ENCODE measurements at places on chromosomes 5 and 9. TPM values are rescaled to one million over a fixed set of nuclear protein-coding genes. Genes with fewer than 3 reads are reported as not detected.

TMEM252 gene
- not detected for total RNA-seq

DNA sequence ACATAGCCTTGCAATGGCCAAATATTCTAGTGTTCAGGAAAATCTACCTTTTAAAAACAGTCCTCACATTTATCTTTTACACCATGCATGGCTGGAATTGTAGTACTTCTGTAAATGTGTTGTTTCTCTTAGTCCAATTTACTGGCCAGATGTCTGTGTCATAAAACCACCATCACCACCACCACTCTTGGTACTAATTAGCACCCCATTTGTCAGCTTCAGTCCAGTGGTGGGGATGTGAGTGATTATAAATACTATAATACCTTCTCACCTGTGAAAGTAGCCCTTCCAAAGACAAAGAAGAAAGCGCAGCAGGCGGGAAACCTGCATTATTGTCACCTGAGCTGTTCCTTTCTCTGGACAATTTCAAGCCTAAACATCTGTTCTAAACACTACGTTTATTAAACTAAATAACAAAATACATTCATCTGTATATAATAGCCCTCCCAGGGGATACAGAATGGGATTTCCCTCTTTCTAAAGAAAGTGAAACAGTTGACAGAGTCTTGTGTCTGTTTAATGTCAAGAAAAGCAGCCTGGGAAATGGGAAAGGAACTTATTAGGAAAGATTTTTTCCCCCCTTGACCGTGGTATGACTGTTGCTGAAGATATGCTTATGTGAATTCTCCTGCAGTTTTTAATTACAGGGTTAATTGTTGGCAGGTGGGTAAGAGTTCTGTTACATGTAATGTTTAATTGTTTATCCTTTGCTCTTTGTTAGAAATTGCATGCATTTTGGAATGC, 144.5 kb upstream of the NUDT12 start:
- no peak for ATAC-seq

ARL14EPL gene
- not detected for total RNA-seq

DNA sequence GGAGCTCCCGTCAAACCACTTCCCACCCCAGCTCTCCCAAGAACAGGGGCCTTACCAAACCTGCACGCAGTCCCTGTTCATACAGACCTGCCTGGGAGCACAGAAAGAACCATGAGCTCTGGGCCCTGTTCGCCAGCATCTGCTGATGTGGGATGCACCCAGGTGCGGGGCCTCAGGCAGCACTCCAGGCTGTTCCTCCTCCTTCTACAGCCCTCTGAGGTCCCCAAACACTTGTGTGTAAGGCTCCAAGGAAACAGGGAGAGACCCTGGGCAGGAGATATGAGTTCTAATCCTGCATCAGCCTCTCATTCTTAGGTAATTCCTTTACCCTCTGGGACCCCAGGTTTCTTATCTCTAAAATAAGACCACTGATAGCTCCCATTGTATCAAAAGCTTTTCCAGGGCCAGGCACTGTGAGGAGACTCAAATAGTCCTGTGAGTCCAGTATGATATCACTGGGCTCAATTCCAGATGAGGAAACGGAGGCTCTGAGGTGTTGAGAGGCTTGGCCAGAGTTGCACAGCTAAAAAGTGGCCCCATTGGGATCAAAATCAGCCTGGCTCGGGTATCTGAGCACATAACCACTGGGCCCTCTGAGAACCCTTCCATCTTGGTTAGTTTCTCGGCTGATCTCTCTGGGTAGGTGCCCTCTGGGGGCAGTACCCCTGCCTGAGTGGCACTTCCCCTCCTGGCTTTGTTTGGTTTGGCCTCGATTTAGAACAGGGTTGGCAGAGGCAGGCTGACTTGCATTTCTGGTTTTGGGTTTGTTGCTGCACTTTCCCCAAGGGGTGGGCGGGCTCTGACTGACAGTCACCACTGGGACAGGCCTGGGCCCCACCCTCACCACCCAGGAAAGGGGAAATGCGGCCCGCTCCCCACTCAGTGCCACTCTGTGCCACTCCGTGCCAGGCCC, 116.8 kb downstream of the RGS3 start:
- ATAC-seq = peak; percentile 59

DNA sequence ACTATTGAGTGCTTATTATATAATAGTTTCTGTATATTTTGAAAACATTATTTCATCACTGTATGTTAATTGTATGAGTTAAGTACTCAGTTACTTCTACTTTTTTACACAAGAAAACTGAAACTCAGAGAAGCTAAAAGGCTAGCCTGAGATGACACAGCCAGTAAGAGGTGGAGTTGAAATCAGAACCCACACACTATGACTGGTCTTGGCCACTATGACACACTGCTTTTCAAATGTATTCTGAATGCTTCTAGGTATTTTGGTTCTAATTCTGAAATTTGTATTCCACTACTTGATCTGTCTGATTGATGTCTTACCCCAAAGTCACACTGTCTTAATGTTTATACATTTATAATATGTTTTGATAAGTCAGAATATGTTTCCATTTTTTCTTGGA, 181.8 kb downstream of the ZDHHC21 start:
- ATAC-seq = no peak

DNA sequence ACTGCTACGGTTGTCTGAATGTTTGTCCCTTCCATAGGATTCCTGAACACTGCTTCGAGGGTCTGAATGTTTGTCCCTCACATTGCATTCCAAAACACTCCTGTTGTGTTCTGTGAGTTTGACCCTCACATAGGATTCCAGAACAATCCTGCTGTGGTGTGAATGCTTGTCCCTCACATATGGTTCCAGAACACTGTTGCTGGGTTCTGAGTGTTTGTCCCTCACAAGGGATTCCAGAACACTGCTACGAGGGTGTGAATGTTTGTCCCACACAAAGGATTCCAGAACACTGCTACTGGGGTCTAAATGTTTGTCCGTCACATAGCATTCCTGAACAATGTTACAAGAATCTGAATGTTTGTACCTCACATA, 201.2 kb downstream of the FOXD4L6 start:
- no peak for ATAC-seq

- no peak for ATAC-seq
These were observed 6.1 kb upstream of the OTP start for GRCh38 chr5:77644371-77645157.

LCN12 gene
- total RNA-seq = not detected

PALM2AKAP2 gene
- 2.0 TPM for total RNA-seq

DNA sequence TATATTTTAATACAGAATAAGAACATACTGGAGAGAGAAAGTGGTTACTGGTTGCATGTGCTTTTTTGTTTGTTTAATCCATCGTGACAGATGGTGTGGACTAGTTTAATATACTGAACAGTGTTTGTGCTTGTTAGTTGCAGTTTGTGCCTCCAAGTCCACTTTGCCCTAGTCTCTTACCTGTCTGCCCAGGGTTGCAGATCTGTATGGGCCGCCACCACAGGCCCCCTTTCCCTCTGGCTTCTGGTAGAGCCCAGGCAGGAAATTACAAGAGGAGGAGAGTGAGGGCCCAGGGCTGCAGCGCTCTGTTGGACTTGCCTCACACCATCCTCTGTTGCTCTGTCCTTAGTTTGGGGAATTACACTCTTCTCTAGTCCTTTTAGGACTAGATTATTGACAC, 166.4 kb downstream of the KDM4C start:
- no peak for ATAC-seq

CENPP gene
- 4.2 TPM for total RNA-seq

DNA sequence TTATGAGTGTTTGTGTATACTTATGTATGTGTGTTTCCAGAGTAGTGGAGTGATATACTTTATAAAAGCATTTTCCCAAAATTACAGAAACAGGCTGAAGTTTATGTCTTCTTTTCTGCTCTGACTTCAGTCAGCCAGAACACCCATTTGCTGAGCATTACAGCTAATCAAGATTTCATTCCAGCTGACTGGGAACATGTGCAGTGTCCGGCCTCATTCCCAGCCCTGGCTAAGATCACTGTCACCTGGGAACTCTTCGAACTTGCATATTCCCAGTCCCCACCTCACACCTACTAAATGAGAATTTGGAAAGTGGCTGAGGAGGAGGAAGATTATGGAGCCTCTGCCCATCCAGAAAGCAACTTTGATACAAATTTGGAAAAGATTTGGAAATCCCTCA, 90.8 kb upstream of the PRRC1 start:
- no peak for ATAC-seq

- peak; percentile 46 for ATAC-seq
These were observed 36.2 kb upstream of the ANKRD55 start for GRCh38 chr5:56269216-56269927.

DMRT3 gene
- total RNA-seq = not detected

DNA sequence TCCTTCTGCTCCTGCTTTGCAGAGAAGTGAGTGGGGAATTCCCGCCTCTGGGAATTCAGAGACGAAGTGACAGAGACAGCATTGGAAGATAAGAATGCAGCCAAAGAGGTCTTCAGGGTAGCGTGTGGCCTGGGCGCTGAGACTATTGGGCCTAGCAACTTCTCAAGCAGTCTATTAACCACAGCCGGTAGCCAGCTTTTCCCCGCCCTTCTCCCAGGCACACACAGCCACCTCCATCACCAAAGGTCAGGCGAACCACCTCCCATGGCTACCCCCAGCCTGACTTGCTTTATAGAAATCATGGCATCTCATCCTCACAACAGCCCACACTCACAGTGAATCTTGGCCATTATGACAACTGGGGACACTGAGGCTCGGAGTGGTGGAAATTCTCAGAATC, 124.2 kb downstream of the KCNIP1 start:
- ATAC-seq = no peak

MARCOL gene
- not detected for total RNA-seq

DNA sequence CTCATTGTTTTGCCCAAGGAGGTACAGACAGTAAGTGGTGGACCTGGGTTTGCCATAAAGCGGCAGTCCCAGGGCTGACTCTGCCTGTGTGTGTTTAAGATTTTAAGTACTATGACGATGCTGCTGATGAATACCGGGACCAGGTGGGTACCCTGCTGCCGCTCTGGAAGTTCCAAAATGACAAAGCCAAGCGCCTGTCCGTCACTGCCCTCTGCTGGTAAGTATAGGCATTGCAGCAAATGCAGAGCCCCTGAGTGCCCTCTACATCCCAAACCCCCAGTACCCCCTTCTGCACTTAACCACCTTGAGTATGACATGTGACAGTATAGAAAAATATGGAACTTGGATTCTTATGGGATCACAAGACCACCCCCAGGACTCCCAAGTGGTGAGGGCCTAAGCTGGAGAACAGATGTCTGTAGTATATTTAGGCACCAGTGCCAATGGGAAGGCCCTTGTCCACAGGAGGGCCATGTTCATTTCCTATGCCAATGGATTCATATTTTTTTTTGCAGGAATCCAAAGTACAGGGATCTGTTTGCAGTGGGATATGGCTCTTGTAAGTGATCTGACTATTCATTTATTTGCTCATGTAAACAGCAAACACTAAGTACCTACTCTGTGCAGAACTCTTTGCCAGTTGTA, 22.0 kb downstream of the ENHO start:
- ATAC-seq = peak; percentile 45

DNA sequence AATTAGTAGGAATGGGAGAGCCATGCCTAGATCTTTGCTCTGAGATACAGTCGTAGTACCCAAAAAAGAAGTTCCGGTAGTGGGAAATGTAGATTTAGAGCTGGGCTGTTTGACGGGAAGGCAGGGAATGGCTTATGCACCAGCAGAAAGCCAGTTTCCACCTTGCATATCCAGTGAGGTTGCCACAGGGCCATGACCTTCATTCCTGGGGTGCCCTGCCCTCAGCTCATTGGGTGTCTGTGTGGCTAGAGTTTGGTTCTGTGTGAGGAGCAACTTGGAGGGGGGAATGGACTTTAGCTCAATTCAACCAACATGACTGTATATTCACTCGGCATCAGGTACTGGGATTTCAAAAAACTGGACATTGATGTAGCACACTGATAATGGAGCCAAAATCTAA, 300.1 kb downstream of the MLLT3 start:
- ATAC-seq = no peak

GRCh38 chr9:71916834-71917534, 5.5 kb downstream of the C9orf85 start:
- ATAC-seq = no peak

- ATAC-seq = no peak
These were observed 20.6 kb upstream of the LARP1 start for GRCh38 chr5:154734370-154735248.

DNA sequence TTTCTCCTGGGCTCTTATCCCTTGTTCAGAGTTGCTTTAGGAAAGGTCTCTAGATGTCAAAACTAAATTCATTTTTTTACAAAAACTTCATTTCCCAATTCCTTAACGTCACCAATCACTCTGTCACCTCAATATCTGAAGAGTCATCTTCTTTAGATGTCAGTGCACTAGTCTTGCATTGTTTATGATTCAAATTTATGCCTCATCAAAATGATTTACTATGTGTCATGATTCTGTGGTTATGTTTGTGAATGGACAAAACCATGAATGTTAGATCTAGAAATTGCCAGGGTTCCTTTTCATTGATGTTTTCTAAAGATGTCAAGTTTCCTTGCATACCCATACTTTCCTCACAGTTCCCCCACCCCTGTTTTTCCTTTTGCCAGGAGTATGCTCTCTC, 21.5 kb downstream of the CWC27 start:
- ATAC-seq = no peak

DNA sequence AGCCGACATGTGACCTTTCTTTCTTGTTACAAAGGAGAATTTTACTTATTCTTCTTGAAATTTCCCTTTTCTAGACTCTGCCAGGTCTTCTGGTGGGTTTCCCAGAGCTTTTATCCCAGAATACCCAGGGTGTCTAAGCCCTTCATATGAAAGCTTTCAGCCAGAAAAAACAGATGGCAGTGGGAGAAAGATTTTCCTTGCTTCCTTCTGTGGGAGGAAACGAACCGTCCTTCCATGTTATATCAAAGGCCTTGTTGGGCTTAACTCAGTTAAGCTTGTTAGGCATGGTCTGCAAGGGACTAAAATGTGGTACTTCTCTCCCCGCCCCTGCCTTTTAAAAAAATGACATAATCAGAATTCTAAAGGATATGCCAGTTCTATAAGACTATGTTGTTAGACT, 47.5 kb downstream of the SPATA31D1 start:
- no peak for ATAC-seq

GRCh38 chr9:129458663-129459546, 162.0 kb downstream of the C9orf50 start:
- ATAC-seq = peak; percentile 3

DNA sequence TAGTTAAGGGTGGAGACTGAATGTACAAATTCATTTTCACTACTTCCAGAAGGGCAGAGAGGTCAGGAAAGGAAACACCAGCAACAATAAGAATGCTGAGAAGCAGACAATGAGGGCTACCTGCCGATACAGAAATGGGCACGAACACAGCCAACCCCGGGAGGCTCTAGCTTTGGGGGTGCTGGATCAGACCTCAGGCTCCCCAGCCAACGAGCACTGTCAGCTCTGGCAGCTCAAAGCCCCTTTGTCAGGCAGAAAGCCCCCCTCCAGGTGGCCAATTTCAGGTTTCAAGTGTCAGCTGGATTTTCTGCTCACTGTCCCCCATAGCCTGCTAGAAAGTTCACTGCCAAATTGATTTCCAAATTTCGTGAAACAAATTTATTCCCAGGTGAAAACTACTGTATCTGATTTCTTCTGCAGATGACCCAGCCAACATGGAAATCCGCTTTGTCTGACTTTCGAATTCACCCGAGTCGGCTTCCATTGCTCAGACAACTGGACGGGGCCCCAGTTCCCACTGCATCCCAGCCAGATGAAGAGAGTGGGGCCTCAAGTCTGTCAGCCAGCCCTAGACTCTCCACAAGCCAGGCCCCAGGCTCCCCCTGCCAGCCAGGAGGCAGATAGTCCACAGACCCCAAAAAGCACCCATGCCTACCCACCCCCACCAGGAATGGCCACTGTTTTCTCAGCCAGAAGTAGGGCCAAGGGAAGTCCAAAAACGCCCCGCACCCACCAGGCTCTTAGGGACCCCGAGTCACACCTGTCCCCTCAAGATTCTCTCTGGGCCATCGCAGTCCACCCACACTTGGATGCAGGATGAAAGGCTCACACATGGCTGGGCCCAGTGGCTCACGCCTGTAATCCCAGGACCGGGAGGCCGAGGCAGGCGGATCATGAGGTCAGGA, 96.5 kb upstream of the PHYKPL start:
- no peak for ATAC-seq
